ENCODE measurements at places on chromosomes 16 and 17.

- DNase-seq, result no peak
Measured at GRCh38 chr17:12229335-12229734, 208.7 kb downstream of the MAP2K4 start.

DNA sequence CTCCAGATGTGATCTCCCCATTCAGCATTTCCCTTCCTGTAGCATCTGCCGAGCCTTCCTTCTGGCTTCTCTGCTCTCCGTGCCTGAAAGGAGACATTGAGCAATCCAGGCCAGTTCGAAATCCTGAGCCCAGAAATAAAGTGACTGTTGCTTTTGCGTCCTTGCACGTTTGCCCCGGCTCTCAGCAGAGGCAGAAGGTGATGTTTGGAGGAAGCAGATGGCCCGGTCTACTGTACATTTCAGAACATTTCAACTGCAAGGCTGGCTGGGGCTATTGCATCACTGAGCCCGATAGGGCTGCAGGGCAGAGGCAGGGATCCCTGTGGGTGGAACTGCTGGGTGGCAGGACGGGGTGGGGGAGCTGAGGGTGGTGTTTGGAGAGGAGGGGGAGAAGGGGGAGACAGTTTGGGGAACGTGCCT lies 29.4 kb downstream of the IRF8 start:
- DNase-seq, result no peak

GRCh38 chr16:21656795-21657768 lies 4.7 kb upstream of the IGSF6 start:
- DNase-seq, result no peak

GRCh38 chr16:64051824-64052223 lies 1070.0 kb downstream of the CDH11 start:
- DNase-seq, result no peak

DNA sequence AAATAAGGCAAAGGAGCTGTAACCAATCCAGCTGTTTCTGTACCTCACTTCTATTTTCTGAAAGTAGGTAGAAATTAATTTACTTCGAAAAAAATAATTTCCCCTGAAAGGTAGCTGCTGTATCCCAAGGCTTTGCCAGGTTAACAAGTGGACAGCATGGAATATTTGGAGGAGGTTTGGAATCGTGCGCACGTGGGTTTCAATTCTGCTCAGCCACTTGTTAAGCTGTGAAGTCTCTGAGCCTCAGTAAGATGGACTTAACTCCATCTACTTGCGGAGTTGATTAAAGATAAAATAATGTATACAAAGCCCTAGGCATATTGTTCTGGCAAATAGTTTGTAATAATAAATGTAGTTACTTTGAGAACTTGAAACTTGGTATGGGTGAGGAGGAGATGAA lies 57.4 kb upstream of the LGALS9 start:
- DNase-seq, result no peak

GRCh38 chr16:88941913-88942909 lies 34.8 kb downstream of the CBFA2T3 start:
- peak; percentile 21 for DNase-seq

GRCh38 chr17:62705778-62706597 lies 78.5 kb downstream of the MRC2 start:
- DNase-seq, result no peak

DNA sequence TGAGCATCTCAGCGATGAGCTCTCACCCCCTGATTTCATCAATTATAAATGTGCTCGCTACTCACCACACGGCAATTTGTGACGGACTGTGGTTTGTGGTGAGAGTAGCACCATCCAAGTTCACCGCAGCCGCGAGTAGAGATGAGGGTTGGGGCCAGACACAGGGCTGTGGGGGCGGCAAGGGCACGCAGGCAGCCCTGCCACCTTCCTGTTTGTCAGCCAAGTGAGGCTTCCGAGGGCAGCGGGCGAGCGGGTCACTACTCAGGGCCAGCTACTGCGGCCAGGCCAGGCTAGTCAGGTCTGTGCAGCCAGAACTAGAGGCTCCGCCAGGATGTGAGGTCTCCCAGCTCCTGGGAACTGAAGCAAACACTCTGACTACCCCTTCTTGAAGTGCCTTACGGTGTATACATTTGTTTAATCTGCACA lies 39.6 kb upstream of the MEOX1 start:
- DNase-seq, result no peak

DNA sequence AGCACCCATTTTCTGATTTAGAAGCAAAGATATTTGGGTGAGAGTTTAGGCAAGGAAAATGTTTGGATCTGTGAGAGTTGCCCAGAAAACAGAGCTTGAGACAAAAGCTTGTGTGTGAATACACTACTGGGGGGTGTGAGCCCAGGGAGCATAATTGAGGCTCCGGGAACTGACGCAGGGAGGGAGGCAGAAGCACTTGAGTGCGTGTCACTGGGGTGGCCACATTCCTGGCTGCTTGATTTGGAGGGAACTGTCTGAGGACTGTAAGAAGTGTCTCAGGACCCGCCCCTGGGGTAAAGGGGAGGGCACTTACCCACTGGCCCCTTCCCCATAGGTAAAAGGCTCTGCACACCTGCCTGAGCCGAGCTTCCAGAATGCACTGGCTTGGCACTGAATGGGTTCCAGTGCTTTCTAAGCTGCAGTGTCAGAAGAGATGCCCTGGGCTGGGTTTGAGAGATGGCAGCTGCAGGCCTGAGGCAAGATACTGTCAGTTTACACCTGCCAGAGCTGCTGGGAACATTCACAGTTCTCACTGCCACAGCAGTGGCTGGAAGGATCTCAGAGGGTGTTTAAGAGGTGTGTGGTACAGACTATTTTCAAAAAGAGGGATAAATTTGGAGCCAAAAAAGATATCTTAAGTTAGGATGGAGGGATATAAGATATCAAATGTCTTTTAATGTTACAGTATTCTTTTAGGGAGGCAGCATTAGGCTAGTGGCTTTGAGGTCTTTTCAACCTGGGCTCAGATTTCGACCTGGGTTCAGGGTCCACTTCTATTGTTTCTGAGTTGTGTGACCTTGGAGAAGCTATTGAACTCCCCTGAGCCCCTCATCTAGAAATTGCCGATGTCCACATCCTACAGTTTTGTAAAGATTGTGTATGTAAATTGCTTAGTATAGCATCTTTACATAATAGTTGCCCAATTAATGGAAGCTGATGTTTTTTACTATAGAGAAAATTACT lies 6.9 kb upstream of the TEX2 start:
- no peak for DNase-seq

- no peak for DNase-seq
Measured at GRCh38 chr16:69939821-69940585, 11.1 kb upstream of the CLEC18A start.

GRCh38 chr17:64223931-64224629 lies 39.0 kb downstream of the TEX2 start:
- DNase-seq, result no peak

DNA sequence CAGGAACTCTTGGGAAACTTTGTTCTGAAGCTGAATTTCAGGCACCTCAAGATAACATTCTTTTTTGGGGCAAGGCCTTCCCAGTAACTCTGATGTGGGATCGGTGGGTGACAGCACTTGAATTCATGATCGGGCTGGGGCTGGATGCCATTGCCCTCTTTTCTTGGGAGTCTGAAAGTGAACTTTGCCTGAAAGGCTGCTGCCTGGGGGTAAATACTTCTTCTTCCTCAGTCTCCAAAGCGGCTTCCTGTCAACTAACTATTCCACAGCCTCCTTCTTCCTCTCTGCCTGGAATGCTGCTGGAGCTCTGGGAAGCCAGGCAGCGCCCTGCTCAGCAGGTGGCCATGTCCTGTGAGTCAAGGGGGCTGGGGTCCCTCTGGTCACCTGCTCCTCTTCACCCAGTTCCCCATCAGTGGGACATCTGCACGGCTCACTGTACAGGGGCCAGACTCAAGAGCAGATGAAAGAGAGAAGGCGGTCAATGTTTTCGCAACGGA lies 79.5 kb downstream of the WIPI1 start:
- no peak for DNase-seq

- DNase-seq, result no peak
Measured at GRCh38 chr17:9279893-9280292, 258.6 kb downstream of the NTN1 start.

- no peak for DNase-seq
Measured at GRCh38 chr17:66673668-66674276, 161.1 kb upstream of the CACNG5 start.

Measured in NCI-H1048 (cell line).